ENCODE measurements at places on chromosomes 2 and 18.

- no peak for DNase-seq
Measured at GRCh38 chr2:168003876-168004275, 243.5 kb downstream of the STK39 start.

- no peak for DNase-seq
Measured at GRCh38 chr2:152411154-152411553, 76.2 kb downstream of the FMNL2 start.

DNA sequence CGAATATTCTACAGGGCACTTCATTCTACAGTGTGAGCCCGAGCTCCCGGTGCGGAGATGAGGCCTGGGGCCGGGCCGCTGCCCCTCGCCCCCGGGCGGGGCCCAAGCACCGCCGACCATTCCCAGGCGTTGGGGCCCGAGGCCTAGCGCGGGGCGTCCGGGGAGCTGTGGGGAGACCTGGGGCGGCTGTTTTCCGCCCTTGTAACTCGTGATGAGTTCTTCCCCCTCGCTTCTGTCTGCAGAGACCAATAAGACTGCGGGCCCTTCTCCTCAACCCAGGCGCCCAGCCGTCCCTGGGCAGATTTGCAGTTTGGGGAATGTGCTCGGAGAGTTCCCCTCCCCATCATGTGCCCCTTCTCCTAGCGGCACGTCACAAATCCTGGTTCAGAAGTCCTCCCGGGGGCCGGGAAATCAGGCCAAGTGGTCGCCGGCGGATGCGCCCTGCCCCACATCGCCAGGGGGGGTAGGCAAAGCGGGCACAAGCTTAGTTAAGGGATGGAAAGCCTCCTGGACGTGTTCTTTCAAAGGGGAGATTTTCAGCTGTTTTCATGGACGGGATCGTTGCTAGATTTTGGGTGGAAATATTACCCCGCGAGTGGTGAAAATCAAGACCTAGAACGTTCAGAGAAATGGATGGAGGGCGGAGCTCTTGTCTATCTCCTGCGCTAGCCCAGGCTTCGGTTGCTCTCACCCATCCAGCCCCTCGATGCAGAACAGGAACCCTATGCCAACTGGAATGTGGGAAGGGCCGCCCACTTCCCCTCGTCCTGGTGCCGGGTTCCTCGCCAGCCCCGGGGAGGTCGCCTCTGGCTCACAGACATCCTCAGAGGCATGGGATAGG lies 18.8 kb upstream of the HAAO start:
- DNase-seq = peak; percentile 61

- no peak for DNase-seq
Measured at GRCh38 chr2:222813177-222813843, 47.5 kb upstream of the ACSL3 start.

GRCh38 chr2:177572236-177572671 lies 179.7 kb downstream of the AGPS start:
- DNase-seq = peak; percentile 7
